NCI-H1105 treated with DMSO at 0.1 percent for 48 hours (cell line): ENCODE measurements at places on chromosomes 11 and 22.

GRCh38 chr11:45411228-45411946 is 125.2 kb upstream of the SYT13 start:
- DNase-seq = no peak

DNA sequence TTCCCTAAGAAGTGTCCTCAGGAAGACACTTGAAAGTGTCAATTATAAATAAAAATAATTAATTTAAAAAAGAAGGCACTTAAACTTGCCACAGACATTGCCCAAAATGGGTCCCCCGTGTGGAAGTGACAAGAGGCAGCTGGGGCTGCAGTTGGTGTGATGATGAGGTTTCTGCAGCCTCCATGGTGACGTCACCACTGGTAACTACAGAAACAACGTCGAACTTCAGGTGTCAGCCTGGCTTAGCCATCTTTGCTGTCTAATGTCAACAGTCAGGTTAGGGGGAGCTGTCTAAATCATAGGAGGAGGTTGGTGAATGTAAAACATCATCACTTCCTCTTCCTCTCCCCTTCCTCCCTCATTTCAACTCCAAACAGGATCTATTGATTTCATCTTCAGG is 328.6 kb downstream of the MN1 start:
- DNase-seq = no peak

GRCh38 chr11:125347261-125347585 is 148.8 kb downstream of the FEZ1 start:
- DNase-seq = no peak

GRCh38 chr11:108432783-108433182 is 34.5 kb downstream of the C11orf65 start:
- no peak for DNase-seq

DNA sequence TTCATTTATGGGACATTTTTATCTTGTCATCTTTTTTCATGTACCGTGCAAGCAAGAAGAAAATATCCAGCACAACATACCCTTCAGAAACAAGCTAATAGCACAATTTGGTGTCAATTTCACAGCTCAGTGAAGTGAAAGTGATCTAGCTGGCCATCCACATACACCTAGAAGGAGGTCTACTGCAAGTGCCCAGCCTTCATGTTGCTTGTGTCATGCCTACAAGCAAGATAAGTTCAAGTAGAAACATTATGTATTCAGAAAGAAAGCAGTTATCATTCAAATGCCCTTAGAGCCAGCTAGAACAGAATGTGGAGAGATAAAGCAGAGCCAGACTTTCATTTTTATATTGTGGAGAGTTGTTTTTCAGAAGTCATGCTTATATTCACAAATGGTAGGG is 325.7 kb upstream of the PITPNB start:
- DNase-seq = no peak

DNA sequence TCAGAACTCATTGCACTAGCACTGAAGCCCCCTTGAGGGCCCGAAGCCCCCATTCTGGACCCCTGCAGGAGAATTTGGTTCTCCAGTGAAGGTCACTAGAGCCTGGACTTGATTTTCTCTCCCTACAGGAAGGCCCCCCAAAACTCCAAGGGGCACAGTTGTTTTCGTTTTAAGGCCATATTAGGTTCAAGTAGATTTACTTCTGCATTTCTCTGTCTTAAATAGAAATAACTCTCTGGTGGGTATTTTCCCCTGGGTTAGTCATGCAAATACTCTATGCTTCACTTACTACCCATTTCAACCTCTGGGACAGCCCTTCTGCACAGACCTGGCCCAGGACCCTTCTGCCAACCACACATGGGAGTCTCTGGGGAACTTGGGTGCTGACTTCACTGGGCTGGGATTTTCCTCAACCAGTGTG is 41.6 kb downstream of the WEE1 start:
- no peak for DNase-seq

DNA sequence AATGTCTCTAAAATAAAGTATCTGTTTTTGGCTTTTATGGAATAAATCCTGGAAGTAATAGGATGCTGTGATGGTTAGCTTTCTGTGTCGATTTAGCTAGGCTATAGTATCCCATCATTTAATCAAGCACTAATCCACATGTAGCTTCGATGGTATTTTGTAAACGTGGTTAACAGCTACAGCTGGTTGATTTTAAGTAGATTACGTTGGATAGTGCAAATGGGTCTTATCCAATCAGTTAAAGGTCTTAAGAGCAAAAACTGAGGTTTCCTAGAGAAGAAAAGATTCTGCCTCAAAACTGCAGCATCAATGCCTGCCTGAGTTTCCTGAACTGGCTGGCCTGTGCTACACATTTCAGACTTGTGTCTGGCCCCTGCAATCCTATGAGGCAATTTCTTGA is 314.2 kb upstream of the SORL1-AS1 start:
- DNase-seq = no peak

DNA sequence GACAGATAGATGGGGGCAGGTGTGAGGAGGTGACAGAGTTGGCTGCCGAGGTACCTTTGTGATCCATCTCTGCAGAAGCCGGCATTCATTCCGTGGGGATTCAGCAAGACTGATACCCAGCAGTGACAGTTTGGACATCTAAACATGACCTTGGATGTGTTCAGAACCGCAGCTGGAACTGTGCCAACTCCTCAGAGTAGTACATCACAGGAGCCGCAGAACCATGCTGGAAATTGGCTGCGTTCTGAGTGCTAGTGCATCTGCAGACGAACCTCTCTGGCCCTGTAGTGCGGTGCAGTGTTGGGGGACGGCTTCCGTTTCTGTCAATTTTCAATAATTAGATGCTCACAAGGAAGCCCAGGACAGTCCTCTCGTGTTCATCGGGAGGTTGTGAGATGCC is 772.1 kb downstream of the NTM start:
- DNase-seq = no peak

DNA sequence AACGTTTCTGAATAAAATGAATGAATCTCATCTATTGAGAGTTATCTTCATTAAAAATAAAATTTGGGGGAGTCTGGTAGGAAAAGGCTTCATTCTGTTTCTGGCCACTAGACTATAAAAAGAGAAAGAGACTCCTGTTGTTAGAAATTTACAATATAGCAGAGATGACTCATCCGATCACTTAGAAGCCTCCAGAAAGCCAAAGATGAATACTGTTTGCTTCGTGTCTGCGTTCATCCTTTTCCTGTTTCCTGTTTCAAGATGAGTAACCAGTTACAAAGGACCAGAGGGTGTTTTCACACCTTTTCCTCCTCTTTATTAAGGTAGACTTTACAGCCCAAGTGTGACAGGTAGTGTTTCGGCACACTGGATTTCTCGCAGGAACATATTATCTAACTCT is 1120.7 kb downstream of the LRRC4C start:
- DNase-seq = no peak

- no peak for DNase-seq
Observed at GRCh38 chr11:64924910-64925284, 408 bp downstream of the PPP2R5B start.

- DNase-seq = no peak
Observed at GRCh38 chr11:45449036-45449601, 163.0 kb upstream of the SYT13 start.

DNA sequence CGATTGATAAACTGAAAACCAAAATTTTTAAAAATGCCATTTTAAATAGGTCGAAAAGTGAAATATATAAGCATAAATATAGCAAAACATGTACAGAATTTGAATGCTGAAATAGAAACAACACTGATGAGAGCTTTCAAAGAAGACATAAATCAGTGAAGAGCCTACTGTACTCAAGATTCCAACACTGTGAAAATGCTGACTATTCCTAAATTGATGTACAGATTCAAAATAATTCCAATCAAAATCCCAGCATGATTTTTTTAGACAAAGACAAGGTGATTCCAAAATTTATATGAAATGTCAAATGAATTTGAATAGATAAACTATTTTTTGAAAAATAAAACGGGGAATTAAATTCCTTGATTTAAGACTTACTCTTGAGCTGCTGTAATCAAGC is 1010.4 kb downstream of the TBC1D22A start:
- no peak for DNase-seq

GRCh38 chr22:47567126-47568090 is 805.0 kb downstream of the TBC1D22A start:
- DNase-seq = no peak

- DNase-seq = no peak
Observed at GRCh38 chr11:94145431-94145830, 16.8 kb downstream of the PANX1 start.

GRCh38 chr11:125273519-125274000 is 109.0 kb downstream of the PKNOX2 start:
- DNase-seq = no peak

DNA sequence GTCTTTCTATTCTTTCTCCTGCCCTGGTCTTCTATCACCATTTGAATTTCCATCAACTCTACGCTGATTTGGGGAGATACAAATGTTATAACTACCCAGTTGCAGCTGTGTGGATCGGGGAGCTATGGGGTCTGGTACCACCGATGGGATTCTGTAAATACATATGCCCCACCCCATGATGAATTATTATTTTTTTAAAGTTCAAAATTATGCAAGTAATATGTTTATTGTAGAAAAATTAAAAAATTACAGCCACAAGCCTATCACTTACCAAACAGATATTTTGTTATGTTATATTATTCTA is 52.4 kb upstream of the CLMP start:
- DNase-seq = no peak

- DNase-seq = no peak
Observed at GRCh38 chr22:16776080-16776479, 49.1 kb downstream of the XKR3 start.

DNA sequence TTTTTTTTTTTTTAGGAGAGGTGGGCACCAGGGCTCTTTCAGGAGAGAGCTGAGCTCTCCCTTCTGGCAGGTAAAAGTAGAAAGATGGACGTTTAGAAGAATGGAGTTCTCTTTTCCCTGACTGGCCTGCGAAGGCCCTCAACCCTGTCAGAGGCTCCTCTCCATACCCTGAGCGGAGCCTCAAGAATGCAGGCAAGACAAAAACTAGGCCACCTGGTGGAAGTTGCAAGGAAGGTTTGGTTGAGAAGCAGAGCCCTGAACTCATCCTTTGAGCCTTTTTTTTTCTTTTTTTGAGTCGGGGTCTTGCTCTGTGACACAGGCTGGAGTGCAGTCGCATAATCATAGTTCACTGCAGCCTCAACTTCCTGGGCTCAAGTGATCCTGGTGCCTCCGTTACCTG is 1.4 kb downstream of the OTOG start:
- DNase-seq = no peak

DNA sequence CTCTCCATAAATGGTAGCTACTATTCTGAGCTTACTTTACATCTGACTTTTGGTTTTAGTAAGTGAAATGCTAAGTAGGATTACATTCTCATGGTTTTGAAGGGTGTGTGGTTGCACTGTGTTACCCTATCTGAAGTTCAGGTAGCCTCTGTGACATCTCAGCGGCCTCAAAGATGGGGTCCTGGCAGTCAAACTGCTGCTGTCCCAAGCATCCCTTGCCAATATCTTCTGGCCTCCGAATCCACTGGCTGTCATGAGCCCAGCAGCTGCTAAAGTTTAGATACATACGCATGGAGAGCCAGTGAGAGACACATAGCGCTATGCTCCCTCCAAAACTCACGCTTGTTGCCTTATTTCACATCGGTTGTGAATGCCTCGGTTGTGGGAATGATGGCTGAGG is 34.9 kb downstream of the UBASH3B start:
- no peak for DNase-seq

GRCh38 chr11:6472934-6473333 is 807 bp downstream of the TRIM3 start:
- DNase-seq = no peak

DNA sequence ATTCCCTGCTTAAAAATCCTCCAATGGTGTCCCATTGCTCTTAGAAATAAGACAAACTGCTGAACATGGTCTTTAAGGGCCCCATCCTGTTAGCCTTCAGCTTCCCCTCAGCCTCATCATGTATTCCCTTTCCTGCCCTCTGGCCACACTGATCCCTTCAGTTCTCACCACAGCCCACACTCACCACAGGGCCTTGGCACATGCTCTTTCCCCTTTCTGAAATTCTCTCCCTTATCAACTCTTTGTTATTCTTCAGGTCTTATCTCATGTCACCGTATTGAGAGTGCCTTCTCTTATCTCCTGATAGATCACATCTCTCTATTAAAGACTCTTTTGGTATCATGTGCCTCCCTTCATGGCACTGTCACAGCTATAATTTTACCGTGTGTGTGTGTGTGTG is 167.8 kb upstream of the MPPED2 start:
- DNase-seq = no peak

- DNase-seq = no peak
Observed at GRCh38 chr22:43277987-43278601, 65.1 kb downstream of the SCUBE1 start.

GRCh38 chr22:36409911-36410756 is 22.4 kb upstream of the MYH9 start:
- peak; percentile 97 for DNase-seq

DNA sequence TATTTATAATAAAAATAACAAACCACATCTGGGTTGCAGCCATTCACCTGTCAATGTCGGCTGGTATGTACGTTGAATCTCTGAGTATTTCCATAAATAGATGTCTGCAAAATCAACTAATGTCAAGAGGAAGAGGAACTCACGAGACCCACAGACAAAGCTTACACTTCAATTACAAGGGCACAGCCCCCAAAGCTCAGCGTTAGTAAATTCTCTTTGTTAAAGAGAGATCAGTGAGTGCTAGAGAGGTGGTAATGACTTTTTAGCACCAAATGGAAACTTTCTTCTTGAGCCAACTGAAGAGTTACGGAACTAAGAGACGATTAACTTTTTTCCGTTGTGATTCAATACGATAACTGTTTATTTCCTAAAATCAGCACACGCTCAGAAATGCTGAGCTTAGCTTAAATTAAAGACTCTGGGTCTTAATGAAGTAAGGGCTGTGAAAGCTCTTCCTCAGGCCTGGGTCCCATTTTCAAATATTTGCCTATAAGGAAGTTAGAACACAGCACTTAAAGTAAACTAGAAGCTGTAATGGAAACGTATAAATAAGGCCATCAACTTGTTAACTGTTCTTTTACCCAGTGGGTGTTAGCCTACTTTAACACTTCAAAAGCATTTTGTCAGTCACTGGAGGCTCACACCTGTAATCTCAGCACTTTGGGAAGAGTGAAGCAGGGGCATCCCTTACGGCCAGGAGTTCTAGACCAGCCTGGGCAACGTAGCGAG is 22.8 kb upstream of the TFIP11 start:
- no peak for DNase-seq

GRCh38 chr11:65952052-65952521 is 6.8 kb downstream of the TSGA10IP start:
- no peak for DNase-seq

- DNase-seq = no peak
Observed at GRCh38 chr11:10044618-10045017, 249.4 kb downstream of the SBF2 start.
